Activated T-cell treated with anti-CD3 and anti-CD28 coated beads for 24 hours (primary cell): ENCODE measurements at places on chromosomes 2 and 18.

- DNase-seq, result peak; percentile 32
These were observed 36.4 kb downstream of the COL5A2 start for GRCh38 chr2:189142893-189143759.

GRCh38 chr2:121479882-121480522, 50.7 kb upstream of the RNU4ATAC start:
- no peak for DNase-seq

- no peak for DNase-seq
These were observed 42.7 kb upstream of the TGFA start for GRCh38 chr2:70596293-70596692.

- no peak for DNase-seq
These were observed 19.2 kb downstream of the PPP4R3B start for GRCh38 chr2:55598056-55598795.

- DNase-seq, result no peak
These were observed 2.5 kb downstream of the TGFA start for GRCh38 chr2:70551167-70551566.

DNA sequence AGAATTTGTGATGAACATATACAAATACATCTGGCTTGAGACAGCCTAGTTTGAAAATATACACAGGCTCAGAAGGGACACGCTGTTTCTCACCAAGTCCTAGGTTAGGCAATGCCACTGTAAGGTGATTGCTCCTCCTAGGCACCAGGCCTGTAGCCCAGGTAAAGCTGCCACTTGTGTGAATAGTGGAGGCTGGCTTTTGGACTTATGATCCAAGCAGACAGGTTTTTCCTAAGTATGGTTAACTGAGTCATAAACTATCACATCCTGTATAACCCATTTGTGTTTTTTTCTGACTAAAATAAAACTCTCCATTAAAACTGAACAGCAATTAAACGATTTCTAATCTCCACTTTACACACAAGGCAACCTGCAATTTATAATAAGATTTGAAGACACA, 81.0 kb downstream of the SEMA4F start:
- DNase-seq, result no peak

- no peak for DNase-seq
These were observed 246.4 kb upstream of the PXDN start for GRCh38 chr2:1990724-1991123.

- DNase-seq, result no peak
These were observed 286.2 kb upstream of the EPAS1 start for GRCh38 chr2:46010925-46011490.

- DNase-seq, result no peak
These were observed 17.8 kb downstream of the RNF144A start for GRCh38 chr2:6934758-6935651.

DNA sequence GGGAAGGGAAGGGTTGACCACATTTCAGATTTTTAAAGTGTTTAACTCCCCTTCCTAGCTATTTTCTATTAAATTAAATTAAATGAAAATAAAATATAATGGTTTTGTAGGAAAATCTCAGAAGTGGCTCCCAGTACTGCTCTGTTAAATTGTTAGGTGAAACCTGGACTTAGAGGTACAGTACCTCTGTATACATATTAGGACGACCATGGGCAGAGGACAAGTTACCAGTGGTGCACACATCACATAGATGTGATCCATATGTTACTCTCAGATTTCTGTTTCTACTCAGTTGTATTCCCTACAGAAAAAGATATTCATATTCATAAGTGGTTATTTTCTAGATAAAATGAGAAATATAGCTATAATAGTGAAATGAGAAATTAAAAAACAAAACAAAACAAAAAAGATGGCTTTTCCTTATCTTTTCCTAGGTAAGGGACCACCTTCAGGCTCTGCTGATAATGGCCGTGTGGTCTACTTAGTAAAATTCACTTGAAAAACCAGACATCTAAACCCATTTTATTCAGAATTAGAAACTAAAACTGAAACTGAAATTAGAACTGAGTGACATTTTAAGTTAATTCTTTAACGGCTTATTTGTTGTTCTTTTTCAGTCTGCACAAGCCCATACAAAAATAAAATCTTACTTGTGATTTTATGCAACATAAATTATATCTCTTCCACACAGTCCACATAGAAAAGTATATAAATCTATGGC, 832.5 kb upstream of the CHAC2 start:
- no peak for DNase-seq

DNA sequence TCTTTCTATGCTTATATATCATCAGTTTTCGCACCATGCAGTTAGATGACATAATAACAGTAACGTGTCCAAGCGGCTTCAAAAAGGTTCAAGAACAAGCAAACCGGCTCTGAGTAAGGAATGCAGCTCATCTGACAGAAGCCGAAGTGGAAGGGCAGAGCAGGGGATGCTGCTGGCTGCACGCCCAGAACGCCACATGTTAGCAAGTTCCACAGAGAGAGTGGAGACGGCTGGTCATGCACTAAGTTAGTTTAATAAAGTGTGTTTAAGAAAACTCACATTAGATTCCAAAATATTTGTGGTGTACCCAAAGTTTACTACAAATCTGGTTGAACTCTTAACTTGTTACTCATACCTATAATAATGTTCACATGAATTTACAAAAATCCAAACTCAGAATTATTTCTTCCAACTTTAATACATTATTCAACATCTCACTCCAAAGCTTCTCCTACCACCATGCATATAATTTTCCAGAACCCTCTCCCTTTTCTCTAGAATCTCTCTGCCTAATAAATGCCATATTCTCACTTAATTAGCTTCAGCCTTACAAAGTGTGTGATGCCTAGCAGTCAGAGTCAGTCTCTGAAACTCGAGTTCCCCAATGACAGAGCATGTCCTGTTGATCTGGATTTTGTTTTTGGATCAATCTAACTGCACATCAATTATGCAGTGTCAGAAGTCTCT, 170.0 kb downstream of the DNAH7 start:
- no peak for DNase-seq

GRCh38 chr2:42106257-42106816, 58.5 kb downstream of the PKDCC start:
- no peak for DNase-seq

DNA sequence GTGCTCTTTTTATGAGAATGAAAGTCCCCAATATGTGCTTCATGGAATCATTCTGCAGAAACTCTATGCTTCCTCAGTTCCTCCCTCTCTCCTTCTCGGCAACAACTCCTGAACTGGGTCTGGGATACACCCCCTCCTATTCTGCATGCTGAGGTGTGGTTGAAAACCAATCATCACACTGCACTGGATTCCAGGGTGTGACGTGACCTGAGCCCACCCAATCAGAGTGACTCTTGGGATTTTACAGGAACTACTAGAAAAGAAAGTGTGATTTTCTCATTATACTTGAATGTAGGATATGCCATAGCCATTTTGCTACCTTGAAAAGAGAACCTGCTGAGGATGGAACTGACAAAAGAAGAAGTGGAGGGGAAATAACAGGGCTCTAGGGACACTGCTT, 36.3 kb downstream of the ACVR1 start:
- DNase-seq, result no peak

GRCh38 chr2:62475172-62476011, 30.6 kb downstream of the TMEM17 start:
- no peak for DNase-seq

GRCh38 chr2:37872192-37872750, 52.8 kb upstream of the RMDN2 start:
- no peak for DNase-seq

- DNase-seq, result no peak
These were observed 2.6 kb downstream of the RAB27B start for GRCh38 chr18:54830866-54831265.

GRCh38 chr2:219844401-219845091, 217.1 kb downstream of the SLC4A3 start:
- DNase-seq, result no peak

DNA sequence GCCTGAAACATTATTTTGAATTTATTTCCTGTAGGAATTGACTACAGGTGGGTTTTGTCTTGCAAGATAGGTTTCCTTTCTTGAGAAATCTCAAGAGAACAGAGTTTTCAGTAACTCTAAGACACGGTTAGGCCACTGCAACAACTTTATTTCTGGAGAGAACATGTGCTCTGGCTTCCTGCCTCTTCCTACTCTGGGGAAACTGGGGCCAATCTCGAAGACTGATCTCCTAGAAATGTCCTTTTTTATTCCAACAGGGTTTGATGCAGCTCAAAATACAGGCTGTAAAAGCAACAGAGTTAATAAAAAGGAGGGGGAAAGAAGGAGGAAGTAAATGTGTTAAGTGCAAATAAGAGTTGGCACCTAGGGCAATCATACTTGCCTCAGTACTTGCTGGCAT, 4.0 kb upstream of the SLC20A1 start:
- DNase-seq, result no peak

DNA sequence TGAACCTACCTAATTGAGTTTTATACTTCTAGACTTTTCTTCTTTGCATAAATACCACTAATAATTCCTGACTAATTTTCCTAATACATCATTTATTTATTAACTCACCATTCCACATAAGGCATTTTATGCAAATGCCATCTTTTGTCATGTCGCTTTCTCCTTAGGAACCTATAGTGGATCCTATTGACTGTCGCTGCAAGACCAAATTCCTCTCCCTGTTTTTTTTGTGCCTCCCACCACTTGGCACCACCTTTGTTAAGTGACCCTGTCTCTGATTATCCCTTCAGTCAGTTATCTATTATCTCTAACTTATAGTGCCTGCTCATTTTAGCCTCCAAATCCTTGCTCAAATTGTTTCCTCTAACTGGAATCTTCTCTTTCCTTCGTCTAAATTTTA, 19.5 kb downstream of the UNC80 start:
- no peak for DNase-seq

GRCh38 chr2:46065152-46065551, 232.1 kb upstream of the EPAS1 start:
- no peak for DNase-seq

DNA sequence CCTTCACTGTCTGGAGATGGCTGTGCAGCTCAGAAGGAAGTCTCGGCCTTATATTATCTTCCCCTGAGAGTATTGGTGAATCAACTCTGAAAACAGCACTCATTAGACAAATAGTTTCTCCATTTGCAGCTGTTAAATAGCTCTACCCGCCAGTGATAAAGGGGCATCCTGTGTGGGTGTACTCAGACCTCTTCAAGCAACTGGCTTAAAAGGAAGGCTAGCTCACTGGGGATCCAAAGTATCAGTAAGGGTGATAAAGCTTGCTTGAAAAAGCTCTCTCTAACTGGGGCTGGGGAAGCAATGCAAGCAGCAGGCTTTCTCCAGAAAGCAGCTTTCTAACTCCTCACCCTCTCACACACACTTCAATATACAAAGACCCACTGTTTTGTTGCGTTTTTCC, 64.9 kb upstream of the PSMD14 start:
- DNase-seq, result no peak

GRCh38 chr2:41972819-41973218, 75.0 kb upstream of the PKDCC start:
- DNase-seq, result no peak

- no peak for DNase-seq
These were observed 25.9 kb downstream of the TMSB10 start for GRCh38 chr2:84931384-84931821.

GRCh38 chr18:31723990-31724711, 36.5 kb downstream of the SLC25A52 start:
- no peak for DNase-seq

- DNase-seq, result no peak
These were observed 30.3 kb upstream of the GPR17 start for GRCh38 chr2:127615511-127616166.

GRCh38 chr2:217922101-217923006, 80.4 kb downstream of the TNS1 start:
- no peak for DNase-seq

DNA sequence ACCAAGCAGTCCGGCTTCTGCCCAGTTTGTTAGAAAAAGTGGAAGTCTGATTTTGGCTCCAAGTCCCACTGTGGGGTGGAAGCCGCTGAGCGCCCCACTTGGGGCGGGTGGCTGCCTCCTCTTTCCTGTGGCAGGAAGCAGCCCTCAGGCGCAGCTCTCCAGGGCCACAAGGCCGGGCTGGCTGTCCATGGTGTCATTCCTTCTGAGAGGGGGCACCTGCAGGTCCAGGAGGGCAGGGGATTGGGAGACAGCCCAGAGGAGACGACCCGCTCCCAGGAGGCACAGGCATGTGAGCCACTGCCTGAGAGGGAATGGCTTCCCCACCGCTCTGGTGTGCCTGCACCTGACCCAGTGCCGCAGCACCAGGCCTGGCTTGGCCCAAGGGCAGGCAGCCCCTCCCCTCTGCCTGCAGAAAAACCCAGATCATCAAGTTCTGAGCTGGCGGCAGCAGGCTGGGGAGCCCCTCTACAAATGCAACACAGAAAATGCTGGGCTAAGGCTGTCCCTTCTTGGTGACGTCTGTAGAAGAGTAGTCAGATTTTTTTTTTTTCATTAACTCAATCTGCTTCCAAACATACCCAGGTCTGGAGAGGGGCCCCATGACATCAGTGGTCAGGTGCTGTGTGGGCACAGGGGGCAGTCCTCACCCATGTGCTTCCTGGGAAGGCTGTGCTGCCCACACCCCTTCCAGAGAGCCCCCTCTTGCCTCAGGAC, 38.4 kb downstream of the HS6ST1 start:
- no peak for DNase-seq

DNA sequence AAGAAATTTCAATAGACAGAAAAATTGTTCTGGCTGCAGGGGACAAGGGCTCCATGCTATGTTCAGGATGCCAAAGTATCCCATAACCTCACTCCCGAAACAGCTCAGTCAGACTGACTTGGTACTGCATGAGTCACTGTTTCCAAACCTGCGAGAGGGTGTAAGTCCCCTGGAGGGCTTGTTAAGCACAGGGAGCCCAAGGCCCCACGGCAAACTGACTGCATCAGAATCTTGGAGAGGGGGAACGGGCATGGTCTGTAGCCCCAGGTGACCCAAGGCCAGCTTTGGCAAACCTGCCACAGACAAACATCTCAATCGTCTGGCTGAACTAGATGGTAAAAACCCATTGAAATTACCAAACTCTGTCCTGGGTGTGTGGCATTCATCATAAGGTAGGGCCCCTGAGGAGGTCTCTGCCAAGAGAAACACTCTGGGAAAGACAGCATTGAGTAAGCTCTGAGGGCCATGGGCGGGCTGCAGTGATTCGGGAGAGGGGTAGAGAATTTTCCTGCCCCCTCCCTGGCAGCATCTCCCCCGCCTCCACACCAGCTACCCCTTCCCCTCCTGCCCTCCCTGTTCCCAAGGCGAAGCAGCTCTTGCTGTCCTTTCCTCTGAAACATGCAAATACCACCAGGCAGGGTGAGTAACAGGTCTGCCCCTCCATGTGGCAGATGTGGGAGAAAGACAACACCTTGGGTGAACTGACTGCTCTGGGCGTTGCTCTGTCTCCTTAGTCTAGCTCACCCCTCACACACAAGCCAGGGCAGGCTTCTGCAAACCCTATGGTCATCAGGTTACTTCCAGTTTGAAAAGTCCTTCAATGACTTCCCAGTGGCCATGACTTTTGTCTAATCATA, 274.7 kb upstream of the SIX2 start:
- no peak for DNase-seq

- no peak for DNase-seq
These were observed 16.7 kb upstream of the PID1 start for GRCh38 chr2:229287823-229288222.

DNA sequence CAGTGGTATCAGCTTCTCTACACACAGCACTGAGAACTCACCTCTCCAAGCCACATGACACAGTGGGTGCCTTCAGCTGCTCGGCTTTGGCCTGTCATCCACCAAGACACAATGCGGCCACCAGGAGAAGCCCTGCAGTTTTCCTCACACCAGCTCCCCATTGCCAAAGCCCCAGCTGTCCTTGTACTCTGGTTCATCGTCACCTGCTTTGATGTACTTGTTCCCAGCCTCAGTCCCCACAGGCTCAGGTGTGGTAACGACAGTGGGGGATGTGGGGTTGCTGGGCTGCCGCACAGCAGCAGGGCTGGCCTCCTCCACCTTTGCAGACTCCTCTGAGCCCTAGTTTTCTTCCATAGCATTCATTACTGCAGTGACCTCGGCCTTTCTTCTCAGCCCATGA, 387.3 kb downstream of the MEIS1 start:
- no peak for DNase-seq
